ENCODE measurements at places on chromosomes 3 and 15.

DNA sequence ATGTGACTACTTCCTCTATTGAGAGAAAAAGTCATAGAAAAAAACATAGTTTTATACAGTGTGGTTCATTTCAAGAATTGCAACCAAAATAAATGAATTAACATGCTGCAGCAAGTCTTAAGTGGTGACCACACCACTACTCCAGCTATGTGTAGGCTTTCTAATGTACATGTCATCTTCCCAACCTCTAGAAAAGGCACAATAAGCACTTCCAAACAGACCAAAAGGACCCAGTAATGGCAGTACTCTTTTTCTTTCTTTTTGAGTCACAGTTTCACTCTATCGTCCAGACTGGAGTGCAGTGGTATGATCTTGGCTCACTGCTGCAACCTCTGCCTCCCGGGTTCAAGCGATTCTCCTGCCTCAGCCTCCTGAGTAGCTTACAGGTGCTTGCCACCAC, 219.3 kb upstream of the KBTBD8 start:
- DNase-seq: no peak

GRCh38 chr3:18076301-18076700, 333.9 kb upstream of the TBC1D5 start:
- DNase-seq: no peak

DNA sequence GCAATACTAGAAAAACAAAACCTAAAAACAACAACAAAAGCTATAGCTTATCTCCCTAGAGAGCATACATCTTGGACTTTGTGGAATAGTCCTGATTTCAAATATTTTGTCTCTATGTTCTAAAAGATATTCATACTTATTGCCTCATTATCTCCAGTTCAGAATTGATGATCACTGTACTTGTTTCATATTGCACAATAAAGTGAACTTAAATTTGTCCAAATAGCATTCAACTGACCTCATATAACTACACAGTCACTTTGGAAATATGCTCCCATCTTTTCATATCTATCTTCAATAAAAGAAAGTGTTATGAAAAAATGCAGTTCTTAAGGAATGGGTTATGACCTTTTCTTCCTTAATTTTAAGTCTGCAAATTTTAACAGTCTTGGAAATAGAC, 228.6 kb upstream of the CMC1 start:
- no peak for DNase-seq

- no peak for DNase-seq
Measured at GRCh38 chr3:25564075-25564474, 100.6 kb downstream of the TOP2B start.

- no peak for DNase-seq
Measured at GRCh38 chr3:13347390-13347950, 72.7 kb downstream of the NUP210 start.

GRCh38 chr15:36936613-36937012, 163.7 kb downstream of the MEIS2 start:
- no peak for DNase-seq

DNA sequence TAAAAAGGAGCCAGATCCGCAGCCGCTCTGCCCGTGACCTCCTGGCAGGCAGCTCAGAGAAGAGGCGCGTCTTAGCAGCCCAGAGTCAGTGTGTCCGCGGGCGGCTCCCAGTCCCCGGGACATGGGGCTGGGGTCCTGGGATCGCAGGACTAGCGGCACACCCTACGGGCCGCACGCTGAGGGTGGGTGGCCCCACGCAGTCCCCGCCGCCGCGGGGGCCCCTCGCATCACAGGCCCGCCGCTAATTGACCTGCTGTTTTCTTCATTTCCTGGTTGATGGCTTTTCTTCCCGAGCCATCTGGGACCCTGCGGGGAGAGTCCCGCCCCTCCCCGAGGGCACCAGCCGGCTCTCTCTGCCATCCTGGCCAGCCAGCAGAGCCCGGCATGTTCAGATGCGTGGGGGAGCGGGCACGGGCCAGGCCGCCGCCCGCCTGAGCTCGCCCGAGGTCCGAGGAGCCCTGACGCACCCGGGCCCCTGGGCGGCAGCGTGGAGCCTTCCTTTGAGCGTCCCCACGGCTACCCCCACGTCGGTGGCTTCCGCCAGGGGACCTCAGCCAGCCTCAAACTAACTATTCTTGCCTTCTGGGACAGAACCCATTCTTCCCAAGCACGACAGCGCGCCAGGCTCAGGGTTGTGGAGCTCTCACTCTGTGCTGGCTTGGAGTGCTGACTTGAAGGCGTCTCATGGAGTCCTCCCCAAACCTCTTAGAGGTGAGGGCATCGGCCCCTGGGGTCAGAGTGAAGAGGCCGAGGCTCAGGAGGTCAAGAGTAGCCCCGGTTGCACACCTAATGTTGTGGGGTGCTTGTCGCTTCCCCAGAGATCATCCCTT, 34.6 kb upstream of the CACNA2D3 start:
- no peak for DNase-seq

- DNase-seq: no peak
Measured at GRCh38 chr3:50211930-50212329, 6.9 kb downstream of the SLC38A3 start.

DNA sequence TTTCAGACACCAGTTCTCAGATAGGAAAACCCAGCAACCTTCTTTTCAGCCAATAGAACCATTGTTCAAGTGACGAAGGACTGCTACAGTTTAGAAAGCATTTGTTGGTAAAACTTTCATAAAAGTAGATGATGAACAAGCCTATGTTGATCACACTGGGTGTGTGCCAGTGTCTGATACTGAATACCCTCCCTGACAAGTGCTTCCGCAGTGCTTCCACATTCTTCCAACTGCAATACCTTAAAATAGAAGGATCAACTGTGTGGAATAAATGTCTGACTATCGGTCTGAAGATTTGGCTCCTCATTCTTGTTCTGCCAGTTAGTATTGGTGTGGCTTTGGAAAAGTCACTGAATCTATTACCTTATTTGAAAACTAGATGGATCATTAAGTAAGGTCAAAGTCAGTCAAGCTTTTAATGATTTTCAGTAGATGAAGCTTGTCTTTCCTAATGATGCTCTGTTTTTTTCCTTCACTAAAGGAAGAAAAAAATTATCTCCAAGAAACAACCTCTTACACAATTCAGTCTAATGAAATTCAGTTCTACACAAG, 479.4 kb upstream of the CBLB start:
- DNase-seq: no peak

DNA sequence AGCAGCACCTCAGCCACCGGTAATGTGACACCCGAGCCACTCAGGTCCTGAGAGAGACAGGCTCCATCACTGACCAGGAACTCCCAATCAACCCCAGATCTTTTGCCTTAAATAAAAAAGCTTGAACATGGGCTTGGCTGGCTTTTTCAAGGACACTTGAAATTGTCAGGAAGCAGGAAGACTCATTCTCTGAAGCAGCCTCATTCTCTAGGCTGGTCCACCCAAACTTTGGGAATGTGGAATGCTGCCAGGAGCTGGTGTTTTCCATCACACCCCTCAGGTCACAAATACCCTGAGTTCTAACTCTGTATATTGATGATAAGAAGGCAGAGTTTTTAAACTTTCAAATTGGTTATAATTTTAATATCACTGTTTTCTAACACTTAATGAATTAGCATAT, 17.0 kb downstream of the CXCR6 start:
- DNase-seq: no peak

- no peak for DNase-seq
Measured at GRCh38 chr15:60941448-60941847, 287.7 kb downstream of the RORA start.

DNA sequence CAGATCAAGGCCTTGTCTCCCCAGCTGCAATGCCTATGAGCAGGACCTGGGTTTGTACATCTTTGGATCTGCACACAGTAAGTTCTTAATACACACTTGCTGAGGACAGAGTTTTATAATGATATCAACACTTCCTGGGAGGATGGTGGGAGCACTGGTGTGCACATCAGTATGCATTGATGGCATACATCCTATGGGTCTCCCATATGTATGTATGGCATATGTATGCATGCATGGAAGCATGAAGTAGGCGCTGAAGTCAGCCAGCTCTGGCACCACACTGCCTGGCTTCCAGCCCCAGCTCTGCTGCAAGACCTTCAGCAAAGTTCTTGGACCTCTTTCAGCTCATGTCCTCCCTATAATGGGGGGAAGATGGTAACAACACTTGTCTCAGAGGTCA, 68.2 kb downstream of the MYLK start:
- no peak for DNase-seq

GRCh38 chr15:38411902-38412301, 42.0 kb upstream of the FAM98B start:
- DNase-seq: no peak

DNA sequence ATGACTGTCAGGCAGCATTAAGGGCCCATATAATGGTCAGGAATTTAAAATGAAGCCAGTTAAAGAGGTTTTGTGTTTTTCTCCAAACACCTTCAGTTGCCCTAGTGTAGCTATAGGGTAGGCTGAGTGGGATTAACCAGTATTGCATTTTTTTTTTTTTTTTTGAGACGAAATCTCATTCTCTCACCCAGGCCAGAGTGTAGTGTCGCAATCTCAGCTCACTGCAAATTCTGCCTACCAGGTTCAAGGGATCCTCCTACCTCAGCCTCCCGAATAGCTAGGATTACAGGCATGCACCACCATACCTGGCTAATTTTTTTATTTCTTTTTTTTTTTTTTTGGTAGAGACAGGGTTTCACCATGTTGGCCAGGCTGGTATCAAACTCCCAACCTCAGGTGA, 7.0 kb downstream of the CLASP2 start:
- no peak for DNase-seq

DNA sequence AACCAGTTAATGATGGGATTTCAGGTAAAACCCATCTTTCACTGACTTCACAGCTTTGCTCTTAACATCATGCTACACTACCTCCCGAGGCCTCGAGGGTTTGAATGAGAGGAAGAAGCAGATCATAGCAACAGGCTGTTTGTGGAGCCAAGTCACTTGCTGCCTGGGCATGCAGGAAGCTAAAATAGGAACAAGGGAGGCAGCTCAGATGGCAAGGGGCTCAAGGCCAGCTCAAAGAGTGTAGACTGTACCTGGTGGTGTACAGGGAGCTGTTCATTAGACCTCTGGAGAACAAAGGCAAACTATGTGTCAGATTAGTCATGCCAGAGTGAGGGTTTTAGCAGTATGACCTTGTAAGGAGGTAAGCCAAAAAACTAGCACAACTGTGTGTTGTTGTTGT, 28.8 kb downstream of the ARRDC4 start:
- DNase-seq: no peak

DNA sequence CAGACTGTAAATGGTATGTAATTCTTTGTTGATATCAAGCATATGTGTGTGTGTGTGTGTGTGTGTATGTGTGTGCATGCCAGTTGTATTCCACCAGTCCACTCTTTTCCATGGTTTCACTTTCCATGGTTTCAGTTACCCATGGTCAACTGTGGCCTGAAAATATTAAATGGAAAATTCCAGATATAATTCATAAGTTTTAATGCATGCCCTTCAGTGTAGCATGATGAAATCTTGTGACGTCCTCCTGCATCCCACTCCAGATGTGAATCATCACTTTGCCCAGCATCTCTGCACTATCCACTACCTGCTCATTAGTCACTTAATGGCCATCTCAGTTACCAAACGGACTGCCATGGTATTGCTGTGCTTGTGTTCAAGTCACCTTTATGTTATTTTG, 215.9 kb downstream of the GBE1 start:
- no peak for DNase-seq

DNA sequence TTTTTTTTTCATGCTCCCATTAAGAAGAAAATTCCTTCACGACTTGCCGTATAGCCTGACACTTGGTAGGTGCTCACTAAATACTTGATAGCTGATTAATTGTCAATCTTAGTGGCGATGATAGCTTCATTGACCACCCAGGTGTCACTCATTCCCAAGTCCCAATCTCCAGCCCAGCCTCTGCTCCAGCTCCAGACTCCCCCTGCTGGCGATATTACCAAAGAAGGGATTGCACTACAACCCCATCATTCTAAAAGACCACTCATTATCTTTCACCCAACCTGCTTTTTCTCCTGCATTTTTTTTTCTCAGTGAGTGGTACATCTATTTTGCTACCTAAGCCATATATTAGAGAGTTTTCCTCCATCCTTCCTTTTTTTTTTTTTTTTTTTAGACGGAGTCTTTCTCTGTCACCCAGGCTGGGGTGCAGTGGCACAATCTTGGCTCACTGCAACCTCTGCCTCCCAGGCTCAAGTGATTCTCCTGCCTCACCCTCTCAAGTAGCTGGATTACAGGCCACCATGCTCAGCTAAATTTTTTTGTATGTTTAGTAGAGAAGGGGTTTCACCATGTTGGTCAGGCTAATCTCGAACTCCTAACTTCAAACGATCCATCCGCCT, 19.5 kb upstream of the COMMD2 start:
- no peak for DNase-seq
